ENCODE measurements at places on chromosomes 1 and 21.

DNA sequence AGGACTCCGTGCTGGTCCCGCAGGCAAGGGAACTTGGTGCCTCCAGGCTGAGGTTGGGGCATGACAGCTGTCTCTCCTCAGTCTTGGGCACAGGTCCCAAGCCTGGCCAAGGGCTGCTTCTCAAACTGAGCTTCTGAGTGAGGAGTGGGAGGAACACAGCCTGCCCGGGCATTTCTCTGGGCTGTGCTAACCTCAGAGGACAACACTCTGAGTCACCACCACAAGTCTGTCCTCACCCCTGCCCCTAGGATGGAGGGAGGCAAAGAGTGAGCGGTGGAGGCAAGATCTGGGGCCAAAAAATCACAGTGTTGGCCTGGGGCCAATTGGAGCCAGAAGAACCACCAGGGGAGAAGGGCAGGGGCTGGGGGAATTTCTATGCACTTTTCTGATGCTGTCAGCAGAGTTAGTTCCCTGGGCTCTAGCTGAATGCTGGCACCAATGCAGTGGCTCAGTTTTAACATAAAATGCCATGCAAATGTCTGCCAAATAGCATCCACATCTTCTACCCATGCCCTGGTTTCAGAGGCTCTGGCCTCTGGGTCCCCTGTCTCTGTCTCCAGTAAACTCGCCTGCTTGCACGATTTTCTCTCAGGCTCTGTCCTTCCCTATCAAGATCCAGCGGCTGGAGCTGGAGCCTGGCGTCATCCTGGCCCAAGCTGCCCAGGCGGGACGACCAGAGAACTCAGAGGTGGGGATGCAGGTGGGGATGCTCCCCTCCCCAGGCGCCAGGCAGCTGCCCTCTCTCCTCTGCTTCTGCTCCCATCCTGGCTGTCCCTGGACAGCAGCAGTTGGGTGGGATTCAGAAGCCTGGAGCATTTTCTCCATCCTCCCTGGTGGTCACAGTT is 11.0 kb upstream of the CDK18 start:
- no peak for DNase-seq

DNA sequence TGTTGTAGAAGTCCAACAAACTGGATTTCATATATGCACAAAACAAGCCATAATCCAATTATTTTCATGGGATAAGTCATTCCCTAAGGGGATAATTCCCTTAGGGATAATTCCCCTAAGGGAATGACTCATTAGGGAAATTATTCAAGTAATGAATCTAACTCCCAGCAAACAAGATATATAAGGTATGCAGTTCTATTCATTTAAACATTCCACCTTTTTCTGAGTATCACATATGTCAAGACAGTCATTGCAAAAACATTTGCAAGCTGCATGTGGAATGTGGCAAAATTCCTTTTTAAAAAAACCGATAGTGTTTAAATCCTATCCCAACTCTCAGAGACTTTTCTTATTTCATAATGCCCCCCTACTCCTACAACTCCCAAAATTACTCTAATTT is 131.2 kb downstream of the AKT3 start:
- no peak for DNase-seq

- no peak for DNase-seq
Measured at GRCh38 chr1:74964508-74965102, 169.6 kb upstream of the LHX8 start.

DNA sequence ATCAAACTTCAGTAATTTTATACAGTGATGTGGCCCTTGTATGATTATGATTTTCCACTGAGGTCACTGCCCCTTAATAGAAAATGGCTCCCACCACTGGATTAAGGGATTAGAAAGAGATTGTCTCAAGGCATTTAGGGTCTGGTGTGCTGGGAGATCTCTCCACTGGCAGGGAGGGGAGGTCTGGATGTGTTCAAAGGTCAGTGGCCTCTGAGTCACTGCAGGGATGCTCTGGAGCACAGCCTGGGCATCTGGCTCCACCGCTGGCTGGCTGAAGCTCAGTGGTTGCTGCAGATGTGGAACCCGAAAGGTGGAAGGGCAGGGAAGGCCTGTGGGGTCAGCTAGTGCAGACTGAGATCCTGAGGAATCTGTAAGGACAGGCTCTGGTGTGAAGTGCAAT is 18.3 kb upstream of the CHI3L1 start:
- no peak for DNase-seq

GRCh38 chr21:45164124-45164511 is 89.7 kb downstream of the ADARB1 start:
- no peak for DNase-seq

DNA sequence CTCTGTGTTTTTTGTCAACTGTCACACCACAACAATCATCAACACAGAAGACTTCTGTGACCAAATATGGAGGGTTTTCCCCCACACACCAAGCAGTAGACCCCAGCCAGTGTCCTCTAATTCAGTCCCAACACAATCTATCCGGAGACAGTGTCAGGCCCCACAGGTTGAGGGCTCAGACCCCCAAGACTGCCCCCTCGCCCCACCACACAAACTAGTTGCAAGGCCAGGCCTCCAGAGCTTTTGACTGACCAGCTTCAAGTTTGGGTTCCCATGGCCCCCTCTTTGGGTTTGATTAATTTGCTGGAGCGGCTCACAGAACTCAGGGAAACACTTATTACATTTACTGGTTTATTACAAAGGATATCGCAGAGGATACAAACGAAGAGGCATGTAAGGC is 37.2 kb downstream of the NEK2 start:
- DNase-seq: no peak

DNA sequence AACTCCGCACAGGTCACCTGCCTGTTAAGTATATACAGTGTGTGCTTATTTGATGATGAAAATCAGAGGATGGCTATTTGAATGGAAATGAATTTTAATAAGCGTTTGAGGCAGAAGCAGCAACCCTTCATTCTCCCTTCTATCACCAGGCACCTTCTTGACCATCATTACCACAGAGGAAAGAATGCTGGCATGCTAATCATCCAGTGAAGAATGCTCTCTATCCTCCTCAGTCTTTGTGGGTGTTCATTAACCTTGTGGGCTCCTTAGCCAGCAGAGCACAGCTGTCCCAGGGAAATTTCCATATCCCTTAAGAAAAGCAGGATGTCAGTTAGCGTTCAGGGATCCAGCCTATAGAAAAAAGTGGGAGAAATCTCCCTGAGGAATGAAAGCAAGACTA is 428.0 kb upstream of the CAMK1G start:
- no peak for DNase-seq

GRCh38 chr1:225654688-225655508 is 2.0 kb upstream of the ENAH start:
- no peak for DNase-seq

GRCh38 chr21:46545363-46545762 is 59.5 kb downstream of the S100B start:
- DNase-seq: no peak

DNA sequence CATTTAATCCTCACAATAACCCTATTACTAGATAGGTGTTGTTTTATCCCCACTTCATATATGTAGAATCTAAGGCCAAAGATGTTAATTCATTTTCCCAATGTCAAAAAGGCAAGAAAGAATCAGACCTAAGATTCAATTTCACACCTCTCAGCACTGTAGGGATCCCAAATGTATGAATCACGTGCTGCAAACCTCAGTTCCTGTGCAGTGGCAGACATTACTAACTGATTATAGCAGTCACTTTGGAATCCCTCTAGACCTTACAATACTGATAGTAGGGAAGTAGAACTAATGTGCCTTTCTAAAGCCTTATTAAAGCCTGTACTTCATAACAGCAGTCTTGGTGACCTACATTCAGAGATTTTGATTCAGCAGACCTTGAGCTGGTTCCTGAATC is 2.3 kb downstream of the C1orf87 start:
- no peak for DNase-seq

GRCh38 chr1:78465143-78465542 is 25.6 kb upstream of the PTGFR start:
- no peak for DNase-seq

DNA sequence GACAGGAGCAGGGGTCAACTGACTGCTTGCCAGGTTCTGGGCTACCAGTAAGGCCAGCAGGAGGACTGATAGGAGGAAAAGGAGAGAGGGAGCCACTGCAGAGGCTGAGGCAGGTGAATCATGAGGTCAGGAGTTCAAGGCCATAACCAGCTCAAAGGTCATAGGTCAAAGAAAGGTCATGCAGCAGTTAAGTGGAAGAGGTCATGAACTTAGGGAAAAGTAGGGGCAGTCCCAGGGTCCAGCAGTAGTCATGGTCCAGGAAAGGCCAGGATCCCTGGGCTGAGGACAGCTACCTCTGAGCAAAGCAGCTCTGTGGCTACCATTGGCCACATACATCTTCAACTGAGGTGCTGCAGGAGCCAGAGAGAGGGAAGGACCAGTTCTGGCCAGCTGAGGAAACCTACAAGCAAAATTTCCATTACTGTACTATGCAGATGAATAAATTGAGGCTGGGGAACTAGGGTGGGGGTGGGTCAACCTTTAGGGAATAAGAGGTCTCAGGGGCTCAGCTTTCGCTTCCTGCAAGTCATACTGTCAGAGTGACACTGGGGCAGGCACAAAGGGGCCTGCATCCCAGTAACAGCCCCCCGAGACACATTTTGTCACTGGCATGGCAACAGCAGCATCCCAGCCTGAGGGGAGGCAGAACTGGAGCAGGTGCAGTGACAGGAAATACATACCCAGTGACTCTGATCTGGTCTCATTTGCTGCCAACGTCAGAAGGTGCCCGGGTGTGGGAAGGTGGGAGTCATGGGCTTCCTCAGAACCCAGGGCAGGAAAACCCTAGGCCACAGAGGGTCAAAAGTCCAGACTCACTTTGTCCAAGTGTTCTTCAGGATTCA is 5.2 kb upstream of the INPP5B start:
- DNase-seq: no peak

DNA sequence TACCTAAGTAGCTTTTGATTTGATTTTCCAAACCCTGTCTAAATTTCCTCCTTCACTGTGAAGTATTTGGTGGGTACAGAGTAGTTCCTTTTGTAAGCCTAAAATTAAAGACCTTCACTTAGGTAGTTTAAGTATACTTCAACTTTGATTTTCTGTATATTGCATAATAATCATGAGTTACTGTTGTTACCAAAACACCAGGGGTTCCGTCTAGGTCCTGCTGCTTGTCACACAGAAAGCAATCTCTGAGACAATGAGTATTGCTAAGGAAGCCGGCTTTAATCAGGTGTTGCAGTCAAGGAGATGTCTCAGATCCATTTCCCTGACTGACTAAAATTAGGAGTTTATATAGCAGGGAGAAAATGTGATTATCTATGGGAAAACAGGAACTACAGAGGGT is 15.3 kb downstream of the RPS6KC1 start:
- DNase-seq: no peak

GRCh38 chr1:160646180-160646579 is 664 bp downstream of the SLAMF1 start:
- DNase-seq: no peak

DNA sequence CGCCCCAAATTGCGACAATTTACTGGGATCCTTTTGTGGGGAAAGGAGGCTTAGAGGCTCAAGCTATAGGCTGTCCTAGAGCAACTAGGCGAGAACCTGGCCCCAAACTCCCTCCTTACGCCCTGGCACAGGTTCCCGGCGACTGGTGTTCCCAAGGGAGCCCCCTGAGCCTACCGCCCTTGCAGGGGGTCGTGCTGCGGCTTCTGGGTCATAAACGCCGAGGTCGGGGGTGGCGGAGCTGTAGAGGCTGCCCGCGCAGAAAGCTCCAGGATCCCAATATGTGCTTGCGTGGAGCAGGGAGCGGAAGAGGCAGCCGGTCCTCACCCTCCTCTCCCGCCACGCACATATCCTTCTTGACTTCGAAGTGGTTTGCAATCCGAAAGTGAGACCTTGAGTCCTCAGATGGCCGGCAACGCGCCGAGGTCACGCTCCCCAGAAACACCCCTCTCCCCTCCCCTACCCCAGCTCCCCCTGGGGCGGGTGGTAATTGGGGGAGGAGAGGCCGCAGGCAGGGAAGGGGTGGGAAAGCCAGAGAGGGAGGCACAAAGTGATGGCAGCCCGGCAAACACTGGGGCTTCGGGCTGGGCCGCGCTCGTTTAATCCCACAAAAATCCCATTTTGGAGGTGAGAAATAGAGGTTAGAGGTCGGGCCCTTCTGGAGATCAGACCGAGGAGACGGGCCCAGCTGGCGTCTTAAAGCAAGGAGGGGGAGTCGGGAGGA is 6.2 kb downstream of the SIM2 start:
- no peak for DNase-seq

DNA sequence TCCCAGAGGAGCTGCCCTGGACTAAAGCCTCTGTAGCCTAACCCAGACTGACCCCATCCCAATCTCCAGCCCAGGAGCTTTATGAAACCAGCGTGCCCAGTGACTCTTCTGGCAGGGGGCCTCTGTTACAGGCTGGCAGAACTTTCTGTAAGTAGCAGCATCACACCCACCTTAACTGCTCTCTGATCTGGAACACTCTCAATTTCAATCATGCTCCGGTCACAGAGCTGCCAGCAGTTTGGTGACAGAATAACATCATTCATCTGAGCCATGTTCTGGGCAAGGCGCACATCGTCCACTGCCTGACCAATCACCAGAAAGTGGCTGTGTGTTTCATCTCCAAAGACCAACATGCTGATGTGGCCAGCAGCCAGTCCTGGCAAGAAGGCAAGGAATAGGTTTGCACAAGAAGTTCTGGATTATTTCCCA is 14.7 kb downstream of the ADCY10 start:
- DNase-seq: no peak

- no peak for DNase-seq
Measured at GRCh38 chr1:28296401-28297261, 32.2 kb upstream of the MED18 start.

GRCh38 chr1:226609836-226610455 is 61.4 kb downstream of the STUM start:
- DNase-seq: no peak

DNA sequence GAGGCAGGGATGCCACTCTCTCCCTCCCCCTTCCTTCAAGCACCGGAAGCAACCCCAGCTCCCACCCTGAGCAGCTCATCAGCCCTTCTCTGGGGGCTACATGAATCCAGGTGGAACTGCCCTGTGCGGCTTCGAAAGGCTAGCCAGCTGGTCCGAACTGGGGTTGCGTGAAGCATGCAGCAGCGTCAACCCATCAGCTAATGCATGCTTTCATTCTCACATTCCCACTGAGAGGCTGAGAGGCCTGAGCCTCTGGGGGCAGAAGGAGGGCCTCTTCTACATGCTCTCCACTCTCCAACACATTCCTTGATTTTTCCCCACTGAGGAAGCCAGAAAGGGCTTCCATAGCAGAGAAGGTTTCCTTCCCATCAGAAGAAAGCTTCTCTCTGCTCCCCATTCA is 5.6 kb downstream of the RXRG start:
- no peak for DNase-seq

DNA sequence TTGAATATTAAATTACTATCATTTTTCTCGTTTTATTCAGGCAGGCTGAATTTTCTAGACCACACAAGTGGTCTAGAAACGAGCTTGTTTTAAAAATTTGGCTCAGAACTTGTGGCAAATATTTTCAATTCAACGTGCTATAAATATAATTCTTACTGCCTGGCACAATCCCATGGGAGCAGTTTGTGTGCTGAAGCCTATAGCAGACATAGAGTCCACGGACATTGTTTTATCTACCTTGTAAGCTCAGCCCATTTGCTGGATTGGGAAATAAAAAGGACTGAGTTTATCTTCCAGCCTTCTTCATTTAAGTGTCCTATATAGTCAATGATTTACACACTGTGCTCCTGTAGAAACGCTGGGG is 103.4 kb downstream of the ZBTB18 start:
- no peak for DNase-seq

- DNase-seq: no peak
Measured at GRCh38 chr1:109466452-109467300, at the start of gene SYPL2. SYPL2 (plus strand) TSS chr1:109466546; CDS start chr1:109466844, 298 bp downstream.
